ENCODE measurements at places on chromosomes 6 and 20.

GRCh38 chr6:57313009-57313408 lies 4.4 kb upstream of the PRIM2 start:
- no peak for DNase-seq

DNA sequence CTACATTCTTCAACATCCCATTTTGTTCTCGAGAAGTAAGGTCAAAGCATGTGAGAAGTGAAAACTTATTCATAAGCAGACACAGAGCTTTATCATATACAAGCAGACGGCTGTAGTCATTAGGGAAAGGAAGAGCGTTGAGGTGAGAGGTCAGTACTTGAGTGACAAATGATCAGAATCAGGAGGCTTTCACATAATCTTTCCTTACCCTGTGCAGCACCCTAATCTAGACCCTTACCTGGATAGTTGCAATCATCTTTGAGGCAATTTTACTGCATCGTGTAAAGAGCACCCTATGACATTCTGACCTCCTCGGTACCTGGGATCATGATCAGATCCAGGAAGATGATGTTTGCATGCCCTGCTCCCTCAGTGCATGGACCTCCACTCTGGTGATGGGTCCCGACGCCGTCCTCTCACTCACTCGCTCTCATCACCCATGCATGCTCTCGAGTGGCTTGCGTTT lies 62.7 kb downstream of the RNF182 start:
- no peak for DNase-seq

DNA sequence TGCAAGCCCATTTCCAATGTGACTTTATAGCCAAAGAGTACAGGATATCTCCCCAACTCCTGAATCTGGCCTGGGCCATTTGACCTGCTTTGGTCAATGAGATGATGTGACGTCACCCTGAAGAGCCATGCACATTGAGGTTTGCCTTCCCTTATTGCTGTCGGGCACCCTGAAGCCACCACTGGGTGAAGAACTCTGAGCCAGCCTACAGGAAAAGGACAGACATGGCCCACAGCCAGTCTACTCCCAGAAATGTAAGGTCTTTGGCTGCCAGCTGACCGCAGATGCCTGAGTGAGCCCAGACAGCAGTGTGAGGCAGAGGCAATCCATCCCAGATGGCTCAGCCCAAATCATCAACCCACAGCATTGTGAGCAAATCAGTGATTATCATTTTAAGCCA lies 3.7 kb upstream of the SYNDIG1 start:
- no peak for DNase-seq

GRCh38 chr6:28807682-28808280 lies 116.0 kb downstream of the TRIM27 start:
- DNase-seq: no peak

DNA sequence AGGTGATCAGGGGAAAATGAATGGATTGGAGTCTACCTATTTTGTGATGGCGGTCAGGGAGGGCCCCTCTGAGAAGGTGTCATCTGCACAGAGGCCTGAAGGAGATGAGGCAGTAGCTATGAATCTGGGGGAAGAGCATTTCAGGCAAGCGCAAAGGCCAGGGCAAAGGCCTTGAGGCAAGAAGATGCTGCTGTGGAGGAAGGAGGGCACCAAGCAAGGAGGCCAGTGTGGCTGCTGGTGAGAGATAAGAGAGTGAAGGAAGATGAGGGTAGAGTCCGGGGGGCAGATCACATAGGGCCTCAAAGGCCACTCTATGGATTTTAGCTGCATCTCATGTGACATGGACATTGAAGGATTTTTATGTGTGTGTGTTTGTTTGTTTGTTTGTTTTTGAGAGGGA lies 20.6 kb upstream of the CSNK2A1 start:
- DNase-seq: no peak

Data from activated CD8-positive, alpha-beta memory T cell treated with anti-CD3 and anti-CD28 coated beads for 1 hour (primary cell).